H54 (cell line): ENCODE measurements at places on chromosomes 2 and 18.

DNA sequence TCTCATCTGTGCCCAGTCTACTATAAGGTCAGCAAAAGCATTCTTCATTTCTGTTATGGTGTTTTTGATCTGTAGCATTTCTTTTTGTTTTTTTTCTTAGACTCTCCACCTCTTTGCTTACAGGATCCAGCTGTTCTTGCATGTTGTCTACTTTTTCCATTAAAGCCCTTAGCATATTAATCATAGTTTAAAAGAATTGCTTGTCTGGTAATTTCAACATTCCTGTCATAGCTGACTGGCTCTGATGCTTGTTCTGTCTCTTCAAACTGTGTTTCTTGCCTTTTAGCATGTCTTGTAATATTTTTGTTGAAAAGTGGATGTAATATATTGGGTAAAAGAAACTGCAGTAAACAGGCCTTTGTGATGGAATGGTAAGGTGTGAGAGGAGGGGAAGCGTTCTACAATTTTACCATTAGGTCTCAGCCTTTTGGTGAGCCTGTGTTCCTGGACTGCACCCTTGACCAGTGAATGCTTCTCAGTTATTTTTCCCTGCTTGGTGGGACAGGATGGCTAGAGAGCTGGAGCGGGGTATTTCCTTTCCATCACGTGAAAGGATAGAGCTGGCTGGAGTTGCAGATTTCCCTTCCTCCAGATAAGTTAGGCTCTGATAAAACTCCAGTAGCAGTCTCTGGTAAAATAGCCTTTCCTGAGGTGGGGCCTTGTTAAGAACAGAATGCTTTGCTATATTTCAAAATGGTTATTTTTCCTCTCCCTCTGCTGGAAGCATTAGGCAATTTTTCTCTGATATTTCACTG lies 65.4 kb downstream of the PLA2R1 start:
- DNase-seq, result no peak

DNA sequence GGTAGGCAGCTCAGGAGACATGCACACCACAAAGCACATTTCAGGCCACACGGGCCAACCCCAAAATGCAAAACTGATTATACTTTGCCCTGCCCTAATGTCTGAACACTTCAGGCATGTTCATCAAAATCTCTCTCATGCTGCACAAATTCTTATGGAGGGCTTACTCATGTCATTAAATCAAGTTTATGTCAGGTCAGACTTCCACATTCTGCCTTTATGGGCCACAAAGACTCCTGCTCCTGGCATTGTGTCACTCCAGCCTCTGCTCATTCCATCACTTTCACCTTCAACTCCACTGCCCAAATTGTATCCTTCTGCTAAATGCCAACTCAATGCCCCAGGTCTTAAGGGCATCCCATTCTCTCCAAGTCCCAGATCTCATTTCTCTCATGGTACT lies 9.2 kb downstream of the UXS1 start:
- no peak for DNase-seq

DNA sequence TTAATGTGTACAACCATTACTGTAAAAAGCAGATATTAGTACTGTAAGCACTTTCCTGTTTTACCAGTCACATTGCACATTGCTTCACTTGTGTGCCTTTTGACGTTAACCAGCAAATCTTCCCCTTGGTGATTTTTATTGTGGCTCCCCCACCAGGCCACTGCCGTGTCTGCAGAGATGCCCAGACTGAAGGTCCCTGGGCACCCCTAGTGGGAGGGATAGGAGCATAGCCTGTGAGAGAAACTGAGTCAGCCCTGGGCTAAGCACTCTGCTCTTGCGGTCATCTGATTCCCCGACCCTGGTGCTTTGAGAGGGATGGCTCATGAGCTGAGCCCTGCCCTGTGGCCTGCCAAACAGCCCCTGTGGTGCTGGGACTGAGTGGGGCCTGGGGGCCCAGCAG lies 73.4 kb downstream of the INPP4A start:
- no peak for DNase-seq

- DNase-seq, result no peak
These were observed 6.1 kb upstream of the UGT1A8 start for GRCh38 chr2:233611284-233611683.

DNA sequence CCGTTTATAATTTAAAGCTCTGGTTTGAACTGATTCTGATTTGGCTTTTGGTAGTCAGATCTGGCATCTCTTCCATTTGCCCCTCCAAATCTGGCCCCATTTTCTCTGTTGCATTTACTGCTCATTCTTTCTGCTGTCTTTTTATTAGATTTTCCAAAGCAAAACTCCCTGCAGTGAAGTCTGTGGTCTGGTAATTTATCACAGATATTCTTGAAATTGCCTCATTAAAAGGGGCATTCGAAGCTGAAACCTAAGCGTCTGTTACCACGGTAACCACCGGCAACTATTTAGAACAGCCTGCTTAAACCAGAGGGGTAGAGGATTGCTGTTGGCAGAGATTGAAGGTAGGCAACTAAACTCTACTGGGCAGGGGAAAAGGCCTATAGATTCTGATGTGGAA lies 111.5 kb upstream of the UPP2 start:
- DNase-seq, result no peak

DNA sequence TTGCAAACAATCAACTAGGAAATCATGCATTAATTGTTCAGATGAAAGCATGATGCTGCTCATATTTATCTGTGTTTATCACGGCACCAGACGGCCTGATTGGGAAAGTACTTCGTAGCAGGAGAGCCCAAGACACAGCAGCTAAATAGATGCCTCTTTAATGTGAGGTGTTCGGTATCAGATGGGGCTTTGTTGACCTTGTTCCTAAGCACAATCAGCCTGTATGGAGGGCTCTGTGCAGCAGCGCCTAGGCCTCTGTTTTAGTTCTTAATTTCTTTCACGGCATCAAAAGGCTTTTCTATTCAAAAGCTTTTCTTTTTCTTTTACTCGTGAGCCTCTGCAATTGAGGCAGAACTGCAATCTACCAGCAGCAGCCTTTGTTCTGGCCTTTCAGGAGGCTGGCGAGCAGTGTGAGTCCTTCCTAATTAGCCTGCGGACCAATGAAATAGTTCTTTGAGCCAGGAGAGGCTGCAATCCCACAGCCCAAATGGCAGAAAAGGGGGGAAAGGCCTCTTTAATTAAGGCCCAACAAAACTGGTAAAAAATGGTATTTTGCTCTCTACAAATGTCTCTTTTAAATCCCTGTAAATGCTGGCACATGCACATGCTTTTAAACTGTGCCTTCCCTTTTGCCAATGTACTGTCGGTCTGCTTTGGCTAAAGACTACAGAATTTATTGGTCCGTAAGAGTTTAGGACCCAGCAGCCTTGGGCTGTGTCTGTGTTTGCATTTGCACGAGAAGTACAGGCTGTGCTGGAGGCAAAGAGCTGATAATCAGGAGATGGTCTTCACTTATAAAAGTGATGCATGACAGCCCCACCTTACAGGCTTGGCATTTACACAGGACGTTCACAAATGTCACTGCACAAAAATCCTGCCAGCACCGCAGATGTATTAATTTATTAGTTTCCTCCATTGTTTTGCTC lies 159.6 kb downstream of the RND3 start:
- no peak for DNase-seq

DNA sequence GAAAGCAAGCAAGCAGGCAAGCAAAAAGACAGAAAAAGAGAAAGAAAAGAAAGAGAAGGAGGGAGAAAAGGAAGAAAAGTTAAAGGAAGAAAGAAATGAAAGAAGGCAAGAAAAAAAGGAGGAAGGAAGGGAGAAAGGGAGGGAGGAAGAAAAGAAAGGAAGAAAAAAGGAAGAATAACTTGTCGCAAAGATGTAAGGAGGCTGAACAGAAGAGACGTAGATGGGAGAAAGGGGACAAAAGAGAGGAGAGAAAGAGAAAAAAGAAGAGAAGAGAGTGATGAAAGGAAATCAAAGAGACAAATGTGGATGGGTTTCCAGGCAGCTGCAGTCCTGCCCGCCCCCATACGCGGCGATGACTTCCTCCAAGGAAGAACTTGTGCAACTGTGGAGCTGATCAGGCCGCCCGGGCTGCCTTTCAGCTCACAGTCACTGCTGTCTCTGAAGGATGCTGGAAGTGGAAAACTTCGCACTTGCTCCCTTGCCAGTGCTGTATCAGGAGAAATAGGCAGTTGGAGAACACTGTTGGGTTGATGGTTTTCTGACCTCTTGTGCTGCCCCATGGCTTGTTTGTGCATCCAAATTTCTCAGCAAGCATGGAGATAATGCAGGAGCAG lies 52.9 kb downstream of the TRIB2 start:
- no peak for DNase-seq

DNA sequence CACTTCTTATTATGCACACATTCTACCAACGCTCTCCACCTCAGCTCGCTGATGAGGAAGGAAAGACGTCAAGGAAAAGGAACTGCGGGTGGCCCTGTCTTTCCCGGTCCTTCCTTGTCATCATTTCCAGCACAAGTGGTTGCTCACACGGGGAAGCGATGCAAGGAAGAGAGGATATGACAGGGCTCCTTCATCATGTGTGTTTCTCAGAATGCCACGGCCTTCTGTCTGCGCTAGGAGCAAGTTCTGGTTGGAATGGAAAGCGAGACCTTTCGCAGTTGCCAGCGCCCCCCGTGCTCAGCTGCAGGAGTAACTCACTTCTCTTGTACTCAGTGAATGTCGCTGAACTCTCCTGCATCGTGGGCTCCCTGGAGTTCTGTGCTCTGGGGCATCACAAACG lies 191.8 kb upstream of the GLI2 start:
- DNase-seq, result no peak

GRCh38 chr2:58532641-58533040 lies 291.5 kb upstream of the FANCL start:
- no peak for DNase-seq

DNA sequence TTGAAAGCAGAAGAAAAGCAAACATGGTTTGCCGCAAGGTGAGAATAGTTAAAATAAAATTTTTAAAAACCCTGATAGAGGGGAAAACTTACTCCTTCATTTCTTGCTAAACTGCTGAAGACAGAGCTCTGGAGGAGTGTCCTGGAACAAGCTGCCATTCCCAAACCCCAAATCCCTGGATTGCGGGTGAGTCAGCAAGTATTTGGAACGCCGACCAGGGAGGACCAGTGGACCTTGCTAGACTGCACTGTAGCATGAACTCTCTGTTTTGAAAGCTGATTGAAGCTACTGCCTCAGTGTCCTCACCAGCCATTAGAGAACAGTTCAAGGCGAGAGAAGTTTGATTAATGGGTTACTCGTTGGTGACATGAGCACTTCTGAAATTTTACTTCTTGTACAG lies 99.4 kb upstream of the RASGRP3 start:
- no peak for DNase-seq

- DNase-seq, result no peak
These were observed 157.5 kb downstream of the ZEB2 start for GRCh38 chr2:144362401-144362800.

DNA sequence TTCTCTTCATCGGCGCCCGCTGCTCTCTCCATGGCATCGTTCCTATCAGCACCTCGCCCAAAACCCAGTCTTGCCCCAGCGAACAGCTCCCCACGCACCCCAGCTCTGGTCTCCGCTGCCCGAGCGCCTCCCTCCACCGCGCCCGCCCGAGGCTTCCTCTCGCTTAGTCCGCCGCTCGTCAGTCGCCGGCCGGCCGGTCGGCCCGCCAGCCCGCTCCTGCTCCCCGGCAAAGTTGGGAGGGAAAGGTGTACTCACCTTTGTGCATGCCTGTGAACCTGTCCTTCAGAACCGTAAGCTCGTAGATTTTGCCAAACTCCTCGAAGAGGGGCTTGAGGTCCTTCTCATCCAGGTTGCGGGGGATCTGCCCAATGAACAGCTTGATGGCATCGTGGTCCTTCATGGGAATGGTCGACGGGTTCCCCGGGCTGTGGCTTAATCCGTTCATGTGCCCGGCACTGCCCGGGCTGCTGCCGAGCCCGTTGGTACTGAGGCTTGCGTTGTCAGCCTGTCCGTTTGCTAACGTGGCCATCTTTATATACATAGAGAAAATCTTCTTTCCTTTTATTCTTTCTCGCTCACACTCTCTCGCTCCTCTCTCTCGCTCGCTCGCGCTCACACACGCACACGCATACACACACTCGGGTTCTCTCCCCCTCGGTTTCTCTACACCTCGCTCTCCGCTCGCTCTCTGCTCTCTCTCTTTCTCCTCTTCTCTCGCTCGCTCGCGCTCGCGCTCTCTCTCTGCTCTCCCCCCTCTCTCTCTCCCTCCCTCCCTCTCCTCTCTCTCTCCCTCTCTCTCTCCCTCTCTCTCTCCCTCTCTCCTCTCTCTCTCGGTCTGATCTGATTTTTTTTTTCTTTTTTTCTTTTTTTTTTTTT lies at the start of gene CELF4:
Gene CELF4 (minus strand): TSS at position 698 of the 876 bp plus-strand sequence.
- no peak for DNase-seq

GRCh38 chr2:167237478-167237877 lies 349.2 kb downstream of the XIRP2 start:
- DNase-seq, result no peak

- DNase-seq, result no peak
These were observed 86.6 kb downstream of the CD8B2 start for GRCh38 chr2:106573773-106574172.

DNA sequence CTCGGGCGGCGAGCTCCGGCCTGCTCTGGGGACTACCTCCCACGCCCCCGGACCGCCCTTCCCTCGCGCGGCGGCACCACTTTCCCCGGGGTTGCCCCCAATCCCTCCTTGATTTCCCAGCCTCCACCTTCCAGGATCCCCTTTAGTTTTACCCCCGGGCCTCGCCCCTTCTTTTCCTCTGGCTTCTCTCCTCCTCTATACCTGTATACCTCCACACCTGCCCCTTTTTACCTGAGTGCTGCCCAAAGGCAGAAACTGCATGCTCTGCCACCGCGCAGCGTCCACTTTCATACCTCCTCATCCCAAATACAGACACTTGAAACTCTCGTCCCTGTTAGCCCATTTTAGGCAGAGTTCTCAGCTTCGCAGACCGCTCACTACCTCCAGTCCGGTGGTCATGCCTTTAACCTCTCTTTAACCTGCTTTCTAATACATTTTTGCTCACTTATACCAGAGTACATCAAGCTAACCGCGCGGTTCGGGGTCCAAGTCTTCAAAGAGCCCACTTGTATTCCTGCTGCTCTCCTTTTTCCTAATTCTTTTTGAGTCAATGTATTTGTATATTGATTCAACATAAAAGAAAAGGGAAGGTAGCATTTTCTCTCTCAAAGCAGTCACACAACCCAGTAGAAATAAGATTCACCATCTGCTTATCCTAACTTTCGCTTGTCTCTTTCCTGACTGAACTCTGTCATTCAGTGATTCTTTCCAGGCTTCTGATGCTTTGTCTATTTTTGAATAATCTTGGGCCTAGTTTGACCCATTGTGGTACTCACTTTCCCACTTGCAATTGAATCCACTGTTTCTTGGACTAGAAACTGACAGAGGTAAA lies 901 bp downstream of the SPOPL start:
- no peak for DNase-seq

- no peak for DNase-seq
These were observed 290.8 kb upstream of the MC4R start for GRCh38 chr18:60663060-60663989.
